KBM-7 (cell line): ENCODE measurements at places on chromosomes 6 and 20.
A peak's percentile ranks its signal among the peaks of the same experiment; 100 is the strongest.

- DNase-seq, result no peak
These were observed 62.2 kb upstream of the NUP153 start for GRCh38 chr6:17768881-17769280.

- no peak for DNase-seq
These were observed 44.7 kb upstream of the ADGRF4 start for GRCh38 chr6:47653706-47654105.

DNA sequence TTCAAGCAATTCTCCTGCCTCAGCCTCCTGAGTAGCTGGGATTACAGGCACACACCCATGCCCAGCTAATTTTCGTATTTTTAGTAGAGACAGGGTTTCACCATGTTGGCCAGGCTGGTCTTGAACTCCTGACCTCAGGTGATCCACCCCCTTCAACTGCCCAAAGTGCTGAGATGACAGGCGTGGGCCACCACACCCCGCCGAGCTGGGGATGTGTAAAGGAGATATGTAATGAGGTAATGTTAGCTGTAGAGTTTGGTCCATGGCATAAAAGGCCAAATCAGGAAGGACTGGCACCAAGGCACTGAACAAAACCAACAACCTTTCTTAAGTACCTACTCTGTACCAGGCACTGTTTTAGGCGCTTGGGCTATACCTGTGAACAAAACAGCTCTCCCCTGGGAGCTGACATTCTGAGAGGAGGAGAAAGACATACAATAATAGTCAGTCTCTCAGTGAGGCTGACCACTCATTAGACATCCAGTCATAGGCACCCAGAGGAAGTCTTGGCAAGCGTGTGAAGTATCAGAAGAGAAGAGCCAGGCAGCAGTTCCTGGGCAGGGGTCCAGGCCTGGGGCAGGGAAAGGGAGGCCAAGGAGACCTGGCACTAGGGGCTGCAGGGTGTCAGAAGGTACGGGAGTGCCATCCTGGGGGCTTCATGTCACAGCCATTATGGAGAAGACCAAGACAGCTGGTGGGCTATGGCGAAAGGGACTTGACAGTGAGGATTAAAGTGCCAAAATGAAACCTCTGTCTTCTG, 164.8 kb upstream of the DTNBP1 start:
- DNase-seq, result no peak

DNA sequence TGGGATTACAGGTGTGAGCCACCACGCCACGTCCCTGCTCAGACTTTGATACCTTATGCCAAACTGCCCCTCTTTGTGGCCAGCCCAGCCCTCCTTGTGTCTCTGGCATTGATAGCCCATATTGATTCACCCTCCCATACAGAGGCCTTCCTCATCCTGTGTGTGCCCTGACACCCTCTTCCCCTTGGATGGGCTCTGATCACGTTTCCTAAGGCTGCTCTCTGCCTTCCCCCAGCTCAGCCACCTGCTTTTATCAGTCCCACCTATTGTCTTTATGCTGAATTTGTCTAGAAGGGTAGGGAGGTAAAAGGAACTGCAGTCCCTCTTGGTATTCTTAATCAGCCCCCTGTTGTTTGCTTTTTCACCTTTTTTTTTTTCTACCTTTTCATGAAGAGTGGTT, 95.9 kb downstream of the CDKAL1 start:
- no peak for DNase-seq

- peak; percentile 96 for DNase-seq
These were observed at the start of gene TAGAP for GRCh38 chr6:159044899-159045727. TSS of gene TAGAP (minus strand) at chr6:159044991. CDS start at chr6:159044146, 845 bp downstream.

GRCh38 chr20:46000262-46000996, 8.3 kb upstream of the MMP9 start:
- no peak for DNase-seq

DNA sequence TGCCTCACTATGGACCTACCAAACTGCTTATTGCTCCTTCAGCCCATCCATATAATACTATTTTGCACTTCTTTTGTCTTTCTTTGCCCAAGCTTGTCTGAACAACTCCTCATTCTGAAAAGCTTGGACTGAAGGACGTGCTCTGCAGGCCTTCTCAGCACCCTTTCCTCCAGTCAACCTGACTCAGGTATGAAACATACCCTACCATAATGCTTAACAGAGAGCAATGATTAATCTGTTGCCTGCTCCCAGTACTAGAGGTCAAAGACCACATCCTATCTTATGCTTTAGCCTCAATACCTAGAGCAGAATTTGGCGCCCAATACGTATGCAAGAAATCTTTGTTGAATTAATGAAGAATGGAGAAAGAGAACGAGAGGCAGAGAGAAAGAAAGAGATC, 55.2 kb downstream of the ATXN1 start:
- DNase-seq, result no peak

- DNase-seq, result no peak
These were observed 238.1 kb downstream of the RNGTT start for GRCh38 chr6:88725111-88725975.
